ENCODE measurements at places on chromosomes 16 and 17.
A peak's percentile ranks its signal among the peaks of the same experiment; 100 is the strongest.

DNA sequence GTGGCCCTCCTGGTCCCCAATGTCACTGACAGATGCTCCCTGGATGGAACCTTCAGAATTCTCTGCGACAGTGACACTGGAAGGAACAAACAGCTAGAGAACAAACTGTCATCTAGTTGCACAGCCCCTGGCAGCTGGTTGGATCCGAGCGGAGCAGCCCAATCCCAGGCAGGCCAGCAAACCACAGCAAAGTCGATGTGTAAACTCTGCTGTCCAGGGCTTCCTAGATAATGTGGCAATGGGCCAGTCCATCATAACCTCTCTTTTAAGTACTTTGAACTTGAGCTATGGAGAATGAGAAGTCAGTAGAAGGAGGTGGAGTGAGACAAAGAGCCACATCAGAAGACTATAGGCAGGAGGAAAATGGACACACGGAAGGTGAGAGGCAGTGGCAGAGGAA lies 323.0 kb downstream of the CBLN1 start:
- no peak for DNase-seq

DNA sequence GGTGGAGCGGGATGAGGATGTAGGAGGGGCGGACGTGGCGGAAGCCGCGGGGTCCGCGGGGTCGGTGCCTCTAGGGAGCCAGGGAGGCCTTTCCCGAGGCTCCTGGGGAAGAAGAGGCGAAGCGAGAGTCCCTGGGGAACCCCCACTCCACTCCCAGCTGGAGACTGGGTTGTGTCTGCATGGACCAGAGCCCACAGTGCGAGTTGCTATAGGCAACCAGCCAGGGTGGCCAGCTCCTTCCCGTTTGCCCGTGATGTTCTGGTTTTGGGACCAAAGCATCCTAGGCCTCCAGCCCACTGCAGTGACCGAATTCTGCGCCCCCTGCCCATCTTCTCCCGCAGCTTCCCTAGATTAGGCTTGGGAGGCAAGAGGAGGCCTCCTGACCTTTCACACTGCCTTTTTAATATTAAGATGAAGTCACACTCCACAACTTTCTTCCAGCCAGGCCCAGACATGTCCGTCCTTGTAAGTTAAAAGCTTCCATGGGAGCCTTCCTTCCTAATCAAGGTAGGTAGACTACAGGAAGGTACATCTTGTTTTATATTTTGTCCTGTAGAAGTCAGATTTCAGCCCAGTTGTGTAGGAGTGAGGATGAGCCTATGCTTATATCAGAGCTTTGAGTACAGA lies 469 bp downstream of the AMZ2 start:
- DNase-seq: peak; percentile 82

DNA sequence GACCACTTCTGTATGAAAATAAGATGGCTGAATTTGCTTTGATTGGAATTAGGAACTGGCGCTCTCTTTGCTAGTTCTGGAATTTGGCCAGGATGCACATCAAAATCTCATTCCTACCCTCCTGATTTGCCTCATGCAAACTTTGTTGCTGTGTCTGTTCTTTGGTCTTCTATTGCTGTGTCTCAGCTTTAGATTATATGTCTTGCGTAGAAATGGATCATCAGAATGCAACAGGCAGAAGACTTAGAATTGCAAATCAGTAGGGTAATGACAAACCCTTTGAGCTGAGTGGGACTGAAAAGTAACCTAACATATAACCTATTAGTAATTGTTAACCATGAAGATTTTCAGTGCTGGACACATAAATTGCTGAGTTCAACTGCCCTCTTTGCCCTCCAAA lies 30.3 kb downstream of the RAD51C start:
- no peak for DNase-seq

- peak; percentile 54 for DNase-seq
Measured at GRCh38 chr16:31502981-31503380, 5.2 kb downstream of the RUSF1 start.

GRCh38 chr16:4403133-4403949 lies 13.1 kb downstream of the CORO7 start:
- DNase-seq: no peak

GRCh38 chr17:70298929-70299531 lies 129.7 kb downstream of the KCNJ2 start:
- DNase-seq: no peak

GRCh38 chr16:82368041-82368440 lies 198.0 kb upstream of the MPHOSPH6 start:
- DNase-seq: peak; percentile 56

DNA sequence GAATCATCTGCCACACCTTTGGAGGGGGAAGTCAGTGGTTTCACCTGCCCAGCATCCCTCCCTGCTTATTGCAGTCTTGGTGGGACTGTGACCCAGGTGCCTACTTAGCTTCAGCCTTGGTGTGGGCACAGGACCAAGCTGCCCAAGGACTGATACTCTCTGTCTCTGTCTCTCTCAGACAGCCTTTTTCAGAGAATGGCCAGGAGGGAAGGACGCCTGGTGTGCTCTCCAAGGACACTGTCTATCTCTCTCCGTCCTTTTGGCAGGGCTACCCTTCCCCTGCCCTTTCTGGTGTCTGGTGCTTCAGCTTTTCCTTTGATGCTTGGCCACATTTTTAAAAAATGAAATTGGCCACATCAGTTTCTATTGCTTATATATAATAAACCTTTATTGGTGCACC lies 19.6 kb downstream of the PIK3R6 start:
- no peak for DNase-seq

- DNase-seq: no peak
Measured at GRCh38 chr17:13746404-13746803, 144.7 kb upstream of the HS3ST3A1 start.

GRCh38 chr16:9300252-9300651 lies 208.8 kb downstream of the HAPSTR1 start:
- no peak for DNase-seq

GRCh38 chr16:74073456-74073855 lies 223.2 kb upstream of the PSMD7 start:
- DNase-seq: peak; percentile 11

- no peak for DNase-seq
Measured at GRCh38 chr16:25690552-25691143, 1.1 kb upstream of the HS3ST4 start.

- no peak for DNase-seq
Measured at GRCh38 chr16:85536411-85537330, 76.5 kb upstream of the GSE1 start.

- peak; percentile 47 for DNase-seq
Measured at GRCh38 chr17:78019367-78019975, 61.0 kb downstream of the TNRC6C start.

DNA sequence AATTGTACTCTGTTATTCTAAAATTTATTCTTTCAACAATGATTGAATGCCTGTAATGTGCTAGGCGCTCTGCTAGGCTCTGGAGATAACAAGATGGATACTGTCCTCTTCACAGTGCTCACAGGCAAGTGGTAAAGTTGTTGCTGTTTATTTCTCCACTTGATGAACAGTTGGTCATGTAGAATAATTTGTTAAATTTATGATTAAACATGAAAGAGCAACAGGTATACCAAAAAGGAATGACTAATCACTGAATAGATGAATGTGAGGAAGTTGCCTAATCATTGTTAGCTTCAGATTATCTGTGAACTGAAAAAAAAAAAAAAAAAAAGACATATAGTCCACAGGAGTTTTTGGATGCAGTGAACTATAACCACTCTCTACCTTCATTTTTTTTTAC lies 62.3 kb downstream of the NFATC3 start:
- no peak for DNase-seq

- no peak for DNase-seq
Measured at GRCh38 chr17:46026166-46027047, 27.4 kb downstream of the STH start.

- DNase-seq: no peak
Measured at GRCh38 chr17:16920628-16921020, 51.3 kb downstream of the TNFRSF13B start.

DNA sequence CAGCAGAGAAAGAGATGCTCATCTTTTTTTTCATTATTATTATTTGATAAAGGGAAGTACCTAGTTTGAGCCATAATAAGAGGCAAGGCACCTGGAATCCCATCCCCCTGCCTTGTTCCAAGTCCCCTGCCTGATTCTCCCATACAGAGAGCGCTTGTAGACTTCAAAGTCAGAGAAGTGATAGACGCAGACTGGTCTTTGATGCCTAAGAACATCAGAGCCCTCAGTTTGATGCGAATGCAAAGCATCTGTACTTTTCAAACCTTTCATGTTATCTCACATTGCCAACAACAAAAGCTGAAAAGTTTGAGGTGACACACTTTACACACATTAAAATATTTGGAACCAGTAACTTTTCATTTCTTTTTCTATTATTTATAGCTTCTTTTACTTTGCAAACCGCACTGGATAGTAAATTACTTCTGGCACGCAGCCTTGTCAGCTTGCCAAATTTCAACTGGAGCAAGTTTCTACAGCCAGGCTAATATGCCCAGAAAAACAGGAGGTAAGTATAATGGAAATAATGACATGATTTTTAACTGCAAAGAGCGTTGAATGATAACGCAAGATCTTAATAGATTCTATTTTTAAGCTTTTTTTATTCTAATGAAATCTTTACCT lies 5.9 kb upstream of the UTP6 start:
- peak; percentile 17 for DNase-seq

DNA sequence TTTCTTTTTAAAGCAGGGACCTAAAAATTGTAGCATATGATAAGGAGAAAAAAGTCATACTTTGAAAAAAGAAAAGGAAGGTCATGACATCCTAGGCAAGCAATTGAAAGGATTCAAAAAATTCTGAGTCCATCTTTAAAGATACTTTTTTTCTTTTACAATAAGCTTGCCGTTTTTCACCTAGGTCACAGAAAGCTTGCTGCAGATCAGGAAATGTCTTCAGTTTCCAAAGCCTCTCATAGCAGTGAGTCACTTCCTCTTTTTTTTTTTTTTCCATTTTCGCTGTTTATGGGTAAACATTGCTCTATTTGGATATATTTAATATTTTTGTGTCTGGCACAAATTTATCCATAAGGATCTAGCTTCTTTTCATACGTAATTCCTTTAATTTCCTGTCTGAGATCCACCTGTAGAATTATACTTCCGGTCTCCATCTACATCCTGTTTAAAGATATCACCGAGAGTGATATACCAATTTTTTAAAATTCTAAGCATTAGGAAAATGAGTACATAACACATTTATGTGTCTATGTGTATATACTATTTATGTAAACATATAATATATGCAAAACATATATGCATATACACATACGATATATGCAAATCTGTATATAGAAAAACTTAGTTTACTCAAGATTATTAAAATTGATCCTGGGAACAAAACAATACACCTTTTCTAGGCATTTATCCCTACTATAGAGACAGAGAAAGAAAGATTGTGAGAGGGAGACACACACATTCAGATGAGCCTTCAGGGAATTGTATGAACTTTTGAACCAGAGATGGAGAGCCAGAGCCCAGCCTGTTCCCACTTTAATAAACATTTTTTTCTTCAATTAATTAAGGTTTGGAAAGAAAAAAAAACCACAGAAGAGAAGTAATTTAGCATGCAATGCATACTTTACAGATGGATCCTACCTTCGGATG lies 134.4 kb downstream of the SKAP1 start:
- no peak for DNase-seq

DNA sequence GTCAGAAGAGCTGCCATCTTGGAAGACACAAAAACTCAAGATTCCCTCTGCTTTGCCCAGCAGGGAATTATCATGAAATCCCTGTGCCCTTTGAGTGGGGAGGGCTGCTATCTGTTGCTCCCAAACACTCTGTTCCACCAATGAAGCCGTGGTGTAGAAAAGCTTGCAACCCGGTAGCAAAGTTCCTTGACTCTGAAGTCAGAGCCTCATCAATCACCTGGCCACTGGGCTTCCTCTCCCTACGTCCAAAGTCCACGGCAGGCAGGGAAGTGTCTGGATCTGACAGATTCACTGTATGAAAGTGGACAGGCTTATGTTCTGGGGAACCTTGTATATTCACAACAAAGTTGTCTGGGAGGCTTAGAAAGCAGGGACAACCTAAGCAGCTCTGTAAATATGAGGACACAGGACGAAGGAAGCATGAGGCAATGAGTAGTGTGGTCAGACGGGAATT lies 343.3 kb downstream of the SLC39A11 start:
- DNase-seq: no peak

DNA sequence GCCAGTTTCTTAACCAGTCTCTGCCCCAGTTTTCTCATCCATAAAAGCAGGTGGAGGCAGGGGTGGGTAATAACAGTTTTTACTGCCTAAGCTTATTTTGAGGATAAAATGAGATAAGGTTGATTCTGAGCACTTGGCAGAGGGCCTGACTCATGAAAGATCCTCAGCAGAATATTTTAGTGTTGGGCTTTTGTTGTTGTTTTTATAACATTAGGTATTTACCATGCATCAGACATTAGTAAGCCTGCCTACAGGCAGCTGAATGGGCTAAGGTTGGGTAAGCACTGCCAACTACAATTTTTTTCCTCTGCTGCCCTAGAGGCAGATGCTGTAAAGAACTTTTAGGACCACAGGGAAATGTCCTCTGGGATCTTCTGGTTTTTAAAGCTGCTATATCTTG lies 43.1 kb downstream of the SCNN1G start:
- DNase-seq: no peak

GRCh38 chr16:70331588-70332358 lies 14.9 kb upstream of the DDX19A start:
- DNase-seq: peak; percentile 24

GRCh38 chr16:75460446-75460845 lies 4.0 kb downstream of the TMEM170A start:
- DNase-seq: no peak

DNA sequence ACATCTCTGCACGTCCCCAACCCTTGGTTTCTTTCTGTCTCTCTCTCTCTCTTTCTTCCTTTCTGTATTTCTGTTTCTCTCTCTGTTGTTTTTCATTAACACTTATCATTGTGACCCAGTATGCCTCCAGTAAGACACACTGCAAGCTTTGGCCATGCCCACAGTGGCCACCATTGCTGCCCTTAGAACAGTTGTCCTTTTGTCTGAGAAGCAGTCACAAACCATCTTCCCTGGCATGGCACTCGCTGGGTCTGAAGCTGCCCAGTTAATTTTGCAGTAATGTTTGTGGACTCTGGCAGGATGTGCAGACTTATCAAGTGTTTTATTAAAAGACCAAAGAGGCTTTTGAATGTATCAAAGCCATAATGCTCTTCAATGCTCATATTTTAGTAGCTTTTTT lies 146.9 kb downstream of the MSI2 start:
- no peak for DNase-seq

DNA sequence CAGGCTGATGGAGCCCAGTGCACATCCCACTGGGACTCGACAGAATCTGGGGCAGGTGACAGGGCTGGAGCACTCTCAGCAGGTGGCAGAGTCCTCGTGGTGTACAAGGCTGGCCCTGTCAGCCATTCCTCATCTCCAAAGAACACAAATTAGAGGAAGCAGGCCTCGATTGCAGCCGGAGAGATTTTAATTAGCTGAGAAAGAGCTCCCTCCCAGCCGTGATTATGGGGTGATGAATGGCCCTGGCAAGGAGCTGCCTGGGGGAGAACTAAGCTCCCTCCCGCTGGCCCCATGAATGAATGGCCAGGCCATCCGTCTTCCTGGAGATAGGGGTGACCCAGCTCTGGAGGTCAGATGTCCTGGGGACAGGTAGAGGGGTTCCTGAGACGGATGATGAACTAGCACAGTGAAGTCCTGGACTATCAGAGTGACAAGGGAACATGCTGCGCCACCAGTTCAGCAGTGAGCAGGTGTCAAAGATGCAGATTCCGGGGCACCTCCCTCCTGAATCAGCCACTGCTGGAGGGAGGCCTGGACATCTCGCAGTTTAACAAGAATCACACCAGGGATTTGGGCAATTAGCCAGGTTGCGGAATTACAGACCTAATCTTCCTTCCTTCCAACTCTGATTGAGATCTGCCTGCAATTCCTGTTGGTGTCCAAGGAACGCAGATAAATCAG lies 35.5 kb downstream of the PIMREG start:
- no peak for DNase-seq
